ENCODE measurements at places on chromosomes 13 and 19.

DNA sequence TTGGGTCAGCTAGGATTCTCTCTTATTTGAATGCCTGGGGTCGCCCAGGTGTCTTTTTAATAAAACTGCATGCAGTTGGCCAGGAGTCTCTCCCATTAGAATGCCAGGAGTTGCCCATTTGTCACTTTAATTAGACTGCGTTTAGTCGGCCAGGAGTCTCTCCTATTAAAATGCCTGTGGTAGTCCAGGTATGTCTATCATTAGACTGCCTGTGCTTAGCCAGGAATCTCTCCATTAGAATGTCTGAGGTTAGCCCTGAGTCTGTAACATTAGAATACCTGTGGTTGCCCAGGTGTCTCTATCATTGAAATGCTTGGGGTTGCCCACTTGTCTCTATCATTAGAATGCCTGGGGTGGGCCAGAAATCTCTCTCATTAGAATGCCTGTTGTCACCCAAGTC is 1470.9 kb downstream of the UQCRFS1 start:
- DNase-seq: no peak

GRCh38 chr19:6498294-6499036 is 3.6 kb downstream of the TUBB4A start:
- DNase-seq: no peak

GRCh38 chr19:8461891-8462290 is 17.1 kb downstream of the HNRNPM start:
- DNase-seq: no peak

DNA sequence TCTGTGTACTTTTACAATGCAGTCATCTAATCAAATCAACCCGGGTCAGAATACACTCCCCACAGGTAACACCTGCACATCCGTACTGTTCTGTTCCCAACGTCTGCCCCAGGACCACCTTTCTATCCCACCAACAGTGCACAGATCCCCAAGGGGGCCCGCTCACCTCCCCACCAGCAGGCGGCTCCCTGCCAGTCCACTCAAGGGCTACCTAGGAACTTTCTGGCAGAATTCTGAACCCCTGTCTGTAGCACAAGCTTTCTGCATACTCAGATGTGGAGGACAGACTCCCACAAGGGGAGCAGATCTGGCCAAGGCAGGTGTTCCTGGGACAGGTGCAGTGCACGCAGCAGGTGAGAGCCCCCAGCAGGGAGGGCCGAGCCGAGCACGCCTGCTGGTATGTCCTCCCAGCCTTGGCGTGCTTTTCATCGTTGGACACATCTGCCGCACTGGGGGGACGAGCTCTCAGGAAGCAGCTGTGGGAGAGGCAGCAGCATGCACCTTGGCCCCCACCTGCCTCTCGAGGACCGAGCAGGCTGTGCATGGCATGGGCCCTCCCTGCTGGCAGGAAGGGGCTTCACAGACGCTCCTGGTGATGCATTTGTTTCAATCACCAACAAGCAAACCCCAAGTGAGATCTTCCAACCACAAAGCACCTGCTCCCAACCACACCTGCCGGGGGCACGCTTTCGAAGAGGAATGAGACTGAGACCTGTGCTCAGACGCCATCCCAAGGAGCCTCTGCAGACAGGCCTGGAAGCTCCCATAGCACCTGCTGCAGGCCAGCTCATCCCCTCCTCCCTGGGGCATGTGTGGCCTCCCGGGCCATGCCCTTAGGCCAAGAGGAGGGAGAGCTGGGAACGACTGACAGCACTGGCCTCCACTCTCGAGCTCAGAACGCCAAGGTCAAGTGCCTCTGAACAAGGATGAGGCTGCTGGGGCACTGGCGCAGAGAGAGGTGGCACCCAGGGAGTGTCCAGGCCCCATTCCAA is 35.9 kb downstream of the RAB20 start:
- no peak for DNase-seq

DNA sequence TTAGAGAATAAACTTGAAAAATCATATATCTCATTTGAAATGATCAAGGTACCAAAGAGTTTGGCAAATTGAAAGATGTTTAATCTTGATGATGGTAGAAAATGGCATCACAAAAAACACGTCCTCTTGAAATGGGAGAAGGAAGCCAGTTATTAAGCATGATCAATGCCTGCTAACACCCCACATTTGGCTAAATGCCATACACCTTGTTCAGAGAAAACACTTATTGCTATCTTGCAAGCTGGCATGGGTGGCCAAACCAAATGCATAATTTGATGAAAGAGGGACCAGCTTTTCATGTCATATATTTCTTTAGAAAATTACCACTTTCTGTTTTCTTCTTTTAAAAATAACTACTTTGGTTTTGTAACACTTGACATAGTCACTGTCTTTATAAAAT is 141.3 kb downstream of the ZAR1L start:
- no peak for DNase-seq

- no peak for DNase-seq
These were observed 456.0 kb downstream of the TBC1D4 start for GRCh38 chr13:75025956-75026355.

DNA sequence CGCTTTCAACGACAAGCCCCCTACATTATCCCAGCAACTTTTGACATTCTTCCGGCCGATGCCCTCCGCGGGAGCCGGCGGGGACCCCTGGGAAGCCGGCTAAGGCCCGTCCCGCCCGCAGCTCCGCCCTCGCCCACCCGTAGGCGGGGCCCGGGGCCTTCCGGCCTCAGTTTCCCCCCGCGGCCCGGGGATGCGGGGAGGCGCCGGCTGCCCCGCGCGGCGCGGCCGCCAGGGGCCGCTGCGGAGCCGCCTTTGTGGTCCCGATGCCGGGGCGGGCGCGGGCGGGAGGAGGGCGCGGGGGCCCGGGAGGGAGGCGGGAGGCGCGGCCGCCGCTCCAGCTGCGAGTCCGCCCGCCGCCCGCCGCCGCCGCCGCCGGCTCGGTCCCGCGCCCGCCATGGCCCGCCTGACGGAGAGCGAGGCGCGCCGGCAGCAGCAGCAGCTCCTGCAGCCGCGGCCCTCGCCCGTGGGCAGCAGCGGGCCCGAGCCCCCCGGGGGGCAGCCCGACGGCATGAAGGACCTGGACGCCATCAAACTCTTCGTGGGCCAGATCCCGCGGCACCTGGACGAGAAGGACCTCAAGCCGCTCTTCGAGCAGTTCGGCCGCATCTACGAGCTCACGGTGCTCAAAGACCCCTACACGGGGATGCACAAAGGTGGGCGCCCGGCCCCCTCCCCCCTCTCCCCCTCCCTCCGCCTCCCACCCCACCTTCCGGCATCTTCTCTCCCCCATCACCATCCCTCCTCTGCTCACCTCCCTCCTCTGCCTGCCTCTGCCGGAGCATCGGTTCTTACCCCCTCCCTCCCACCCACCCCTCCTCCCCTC is at the start of gene CELF5:
CELF5 (plus strand) TSS at position 316 of the 823 bp plus-strand sequence; CDS start at position 395, 79 bp downstream.
- DNase-seq: peak; percentile 41

DNA sequence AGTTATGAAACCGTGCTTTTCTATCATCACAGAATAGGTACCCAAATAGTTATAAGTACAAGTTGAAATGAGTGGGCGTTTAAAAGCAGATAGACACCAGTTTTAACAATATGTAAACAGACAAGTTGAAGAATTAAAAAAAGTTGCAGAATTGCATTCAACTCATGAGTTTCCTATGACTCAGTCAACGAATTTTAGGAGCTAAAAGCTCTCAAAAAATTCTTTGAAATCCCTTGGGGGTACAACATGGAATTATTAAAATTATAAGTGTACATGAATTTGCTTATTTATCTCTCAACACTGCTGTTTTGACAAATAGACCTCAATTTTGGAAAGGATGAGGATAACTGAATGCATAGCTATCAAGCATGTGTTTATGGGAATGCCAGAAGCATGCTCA is 693.4 kb downstream of the PCDH9 start:
- no peak for DNase-seq

- no peak for DNase-seq
These were observed 94.7 kb upstream of the PRR20A start for GRCh38 chr13:57045826-57046546.

GRCh38 chr13:46572752-46573431 is 19.9 kb downstream of the LRCH1 start:
- no peak for DNase-seq

DNA sequence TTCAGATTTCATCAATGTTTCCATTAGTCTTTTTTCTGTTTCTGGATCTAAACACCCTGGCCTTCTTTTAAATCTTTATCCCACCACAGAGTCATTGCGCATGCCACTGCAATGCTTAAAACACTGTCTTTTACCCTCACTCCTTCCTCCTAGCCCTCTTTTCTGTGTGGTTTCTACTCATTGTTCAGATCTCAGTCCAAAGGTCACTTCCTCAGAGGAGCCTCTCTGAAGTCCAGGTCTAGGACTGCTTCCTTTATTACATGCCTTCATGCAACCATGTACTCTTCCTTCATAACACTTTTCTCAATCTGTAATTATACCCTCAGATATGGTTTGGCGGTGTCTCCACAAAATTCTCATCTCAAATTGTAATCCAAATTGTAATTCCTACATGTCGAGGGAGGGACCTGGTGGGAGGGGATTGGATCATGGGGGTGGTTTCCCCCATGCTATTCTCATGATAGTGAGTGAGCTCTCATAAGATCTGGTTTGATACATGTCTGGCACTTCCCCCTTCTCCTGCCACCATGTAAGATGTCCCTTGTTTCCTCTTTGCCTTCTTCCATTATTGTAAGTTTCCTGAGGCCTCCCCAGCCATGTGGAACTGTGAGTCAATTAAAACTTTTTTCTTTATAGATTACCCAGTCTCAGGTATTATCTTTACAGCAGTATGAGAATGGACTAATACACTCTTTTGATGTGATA is 808.9 kb downstream of the DIAPH3 start:
- no peak for DNase-seq

DNA sequence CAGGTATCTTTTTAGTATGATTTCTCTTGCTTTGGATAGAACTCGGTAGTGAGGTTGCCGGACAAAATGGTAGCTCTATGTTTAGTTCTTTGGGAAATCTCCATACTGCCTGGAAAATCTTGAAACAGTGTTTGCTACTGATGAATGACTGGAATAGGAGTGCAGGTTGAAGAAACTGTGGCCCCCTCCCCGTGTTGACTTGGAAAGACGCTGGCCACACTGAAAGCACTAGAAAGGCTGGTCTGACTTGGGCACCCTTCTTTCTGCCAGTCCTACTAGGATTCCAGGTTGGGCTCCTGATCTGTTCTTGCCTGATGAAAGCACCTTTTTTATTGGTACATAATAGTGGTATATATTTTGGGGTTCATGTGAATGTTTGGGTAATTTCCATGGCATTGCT is 46.3 kb downstream of the NLRP4 start:
- no peak for DNase-seq

- DNase-seq: no peak
These were observed 25.0 kb upstream of the NAPA start for GRCh38 chr19:47539747-47540311.

GRCh38 chr19:41623360-41623759 is 3.5 kb downstream of the CEACAM4 start:
- no peak for DNase-seq

- no peak for DNase-seq
These were observed 10.9 kb downstream of the SLC46A3 start for GRCh38 chr13:28707629-28708427.

- DNase-seq: no peak
These were observed 245.8 kb downstream of the LIG4 start for GRCh38 chr13:107969546-107969945.

DNA sequence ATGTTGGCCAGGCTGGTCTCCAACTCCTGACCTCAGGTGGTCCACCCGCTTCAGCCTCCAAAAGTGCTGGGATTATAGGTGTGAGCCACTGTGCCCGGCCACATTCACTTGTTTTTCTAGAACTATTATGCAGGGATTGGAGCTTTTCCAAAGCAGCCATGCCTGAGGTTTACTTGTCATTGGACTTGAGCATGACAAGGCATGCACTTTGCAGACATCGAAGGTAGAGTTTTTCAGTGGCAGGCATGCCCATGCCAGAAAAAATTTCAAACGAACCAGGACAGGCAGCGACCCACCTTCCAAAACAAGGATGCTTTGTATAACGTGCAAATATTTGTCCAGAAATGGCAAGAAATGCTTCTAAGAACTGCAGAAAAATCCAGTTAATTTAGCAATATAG is 17.7 kb downstream of the PNMA8A start:
- DNase-seq: no peak
